ENCODE measurements at places on chromosomes 7 and 10. TPM values are rescaled to one million over a fixed set of nuclear protein-coding genes. Genes with fewer than 3 reads are reported as not detected.

The SLC26A3 gene
- not detected for total RNA-seq

The SLIT1 gene
- total RNA-seq = 0.71 TPM

The NUTM2E gene
- 0.13 TPM for total RNA-seq

The ASB4 gene
- total RNA-seq = not detected

The CTBP2 gene
- total RNA-seq = 0.29 TPM

The OPN1SW gene
- not detected for total RNA-seq

The GNGT1 gene
- total RNA-seq = not detected

The NRP1 gene
- 0.11 TPM for total RNA-seq

DNA sequence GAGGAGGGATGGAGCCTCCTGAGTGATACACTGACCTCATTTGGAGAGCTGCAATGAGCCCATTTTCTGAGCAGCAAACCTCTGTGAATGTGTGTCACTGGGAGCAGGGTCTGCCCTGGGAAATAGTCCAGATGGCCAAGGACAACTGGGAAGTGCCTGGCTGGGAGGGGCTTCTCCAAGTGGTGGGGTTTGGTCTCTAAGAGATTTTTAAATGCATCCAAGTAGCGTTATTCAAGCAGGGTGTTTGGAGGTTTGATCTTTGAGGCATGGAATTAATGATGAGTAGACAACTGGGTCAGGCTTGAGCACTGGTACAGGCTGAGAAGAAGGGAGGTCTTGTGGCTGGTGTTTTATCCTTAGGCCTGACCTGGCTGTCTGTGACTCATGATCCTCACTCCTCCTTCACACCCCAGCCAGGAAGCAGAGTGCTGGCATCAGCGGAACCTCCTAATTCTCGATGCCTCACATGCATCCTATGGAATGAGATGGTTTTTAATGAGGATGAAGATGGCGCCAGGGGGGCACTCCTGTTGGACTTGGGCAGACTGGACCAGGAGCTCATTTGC, 3.3 kb downstream of the GOLGA7B start:
- peaks cover 47% of the 10 kb centered on the region for H3K4me1 ChIP-seq
- H3K27me3 ChIP-seq = no peaks in the 10 kb centered on the region
- DNase-seq = no peak
- peaks cover 10% of the 10 kb centered on the region for H3K36me3 ChIP-seq
- no peak overlapping the region for H3K4me3 ChIP-seq

- no peaks in the 10 kb centered on the region for H3K27me3 ChIP-seq
- H3K36me3 ChIP-seq = no peaks in the 10 kb centered on the region
- H3K27ac ChIP-seq = peak overlapping the region; percentile 48
- DNase-seq = peak; percentile 22
- peak overlapping the region; percentile 60 for H3K4me3 ChIP-seq
Observed at GRCh38 chr7:101990811-101991418, 173.5 kb downstream of the CUX1 start.

- peak overlapping the region; percentile 75 for H3K4me3 ChIP-seq
- peaks cover 12% of the 10 kb centered on the region for H3K4me1 ChIP-seq
- H3K36me3 ChIP-seq = no peaks in the 10 kb centered on the region
- no peak for DNase-seq
- H3K27ac ChIP-seq = no peak overlapping the region
Observed at GRCh38 chr7:64888901-64889685, 14.0 kb upstream of the ZNF273 start.

DNA sequence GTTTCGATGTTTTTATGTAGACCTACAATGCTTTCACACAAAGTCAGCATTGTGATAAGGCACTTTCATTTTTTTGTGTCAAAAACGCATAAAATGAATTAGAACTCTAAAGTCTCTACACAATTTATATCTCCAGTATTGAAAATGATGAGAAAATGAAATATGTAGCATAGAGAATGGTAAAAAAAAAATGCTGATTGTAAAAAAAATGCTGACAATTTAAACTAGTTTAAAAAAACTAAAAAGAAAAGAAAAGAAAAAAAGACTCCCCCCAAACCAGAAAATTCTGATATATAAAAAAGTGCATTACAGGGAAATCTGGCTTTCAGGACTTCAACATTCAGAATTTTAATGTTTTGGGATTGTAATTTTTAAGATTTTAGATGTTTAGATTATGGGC, 148.1 kb downstream of the FZD1 start:
- H3K27ac ChIP-seq = no peak overlapping the region
- H3K36me3 ChIP-seq = no peaks in the 10 kb centered on the region
- no peaks in the 10 kb centered on the region for H3K4me1 ChIP-seq

DNA sequence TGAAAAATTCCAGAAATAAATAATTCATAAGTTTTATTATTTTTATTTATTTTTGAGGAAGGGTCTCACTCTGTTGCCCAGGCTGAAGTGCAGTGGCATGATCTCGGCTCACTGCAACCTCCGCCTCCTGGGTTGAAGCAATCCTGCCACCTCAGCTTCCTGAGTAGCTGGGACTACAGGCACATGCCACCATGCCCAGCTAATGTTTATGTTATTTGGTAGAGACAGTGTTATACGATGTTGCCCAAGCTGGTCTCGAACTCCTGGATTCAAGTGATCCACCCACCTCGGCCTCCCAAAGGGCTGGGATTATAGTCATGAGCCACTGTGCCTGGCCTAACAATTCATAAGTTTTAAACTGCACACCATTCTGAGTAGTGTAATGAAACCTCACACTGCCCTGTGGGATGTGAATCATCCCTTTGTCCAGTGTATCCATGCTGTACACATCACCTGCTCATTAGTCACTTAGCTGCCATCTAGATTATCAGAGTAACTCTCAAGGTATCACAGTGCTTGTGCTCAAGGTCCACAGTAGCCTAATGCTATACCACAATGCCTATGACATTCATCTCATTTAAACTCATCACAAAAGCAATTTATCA, 17.9 kb downstream of the RTKN2 start:
- H3K36me3 ChIP-seq = peaks cover 2% of the 10 kb centered on the region
- no peak overlapping the region for H3K27ac ChIP-seq
- no peak for DNase-seq
- H3K4me1 ChIP-seq = peaks cover under 1% of the 10 kb centered on the region
- H3K27me3 ChIP-seq = no peaks in the 10 kb centered on the region

DNA sequence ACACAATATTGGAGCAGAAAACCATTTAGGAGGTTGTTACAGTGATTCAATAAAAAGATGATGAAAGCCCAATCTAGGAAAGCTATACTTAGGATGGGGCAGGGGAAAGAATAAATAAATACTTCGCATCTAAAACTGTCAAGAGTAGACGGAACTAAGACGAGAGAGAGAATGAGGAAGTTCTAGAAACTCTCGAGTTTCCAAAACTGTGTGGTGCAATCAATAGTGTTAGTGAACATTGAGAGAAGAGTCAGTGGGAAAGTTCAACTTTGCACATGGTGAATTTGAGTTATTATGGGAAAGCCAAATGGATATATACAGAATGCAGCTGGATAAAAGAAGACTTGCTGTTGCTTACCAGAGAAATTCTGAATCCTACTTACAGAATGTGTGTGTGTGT, 133.8 kb upstream of the MEOX2 start:
- no peak overlapping the region for H3K27ac ChIP-seq
- H3K4me1 ChIP-seq = no peaks in the 10 kb centered on the region
- H3K36me3 ChIP-seq = no peaks in the 10 kb centered on the region
- DNase-seq = no peak
- no peak overlapping the region for H3K4me3 ChIP-seq
- no peaks in the 10 kb centered on the region for H3K27me3 ChIP-seq

GRCh38 chr7:140069298-140069949, 6.7 kb upstream of the PARP12 start:
- H3K4me3 ChIP-seq = no peak overlapping the region
- H3K27me3 ChIP-seq = peaks cover 5% of the 10 kb centered on the region
- H3K4me1 ChIP-seq = peaks cover 7% of the 10 kb centered on the region
- H3K36me3 ChIP-seq = peaks cover 16% of the 10 kb centered on the region
- no peak overlapping the region for H3K27ac ChIP-seq
- DNase-seq = no peak

DNA sequence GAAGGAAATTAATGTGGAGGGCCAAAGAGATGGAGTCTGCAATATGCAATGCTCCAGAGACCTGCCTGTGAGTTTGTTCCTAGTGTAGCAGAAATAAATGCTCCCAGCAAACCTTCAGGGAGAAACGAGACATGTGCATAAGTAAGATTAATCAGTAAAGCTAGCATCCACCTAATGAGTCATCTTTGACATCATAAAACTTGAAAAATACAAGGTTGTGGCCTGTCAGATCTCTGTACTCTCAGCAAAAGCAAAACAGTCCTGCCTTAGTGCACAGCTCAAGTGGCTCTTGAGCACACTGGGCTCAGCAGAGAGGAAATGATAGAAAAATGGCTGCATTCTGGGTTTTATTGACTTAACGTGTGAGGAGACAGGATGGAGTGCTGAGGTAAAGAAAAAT, 32.5 kb upstream of the ERCC6 start:
- H3K4me1 ChIP-seq = peaks cover 38% of the 10 kb centered on the region
- H3K27ac ChIP-seq = no peak overlapping the region
- DNase-seq = no peak
- peaks cover 2% of the 10 kb centered on the region for H3K36me3 ChIP-seq

GRCh38 chr7:83849131-83849530, 200.2 kb upstream of the SEMA3E start:
- H3K4me1 ChIP-seq = no peaks in the 10 kb centered on the region
- H3K27ac ChIP-seq = no peak overlapping the region
- no peaks in the 10 kb centered on the region for H3K36me3 ChIP-seq
- H3K4me3 ChIP-seq = no peak overlapping the region
- DNase-seq = no peak

DNA sequence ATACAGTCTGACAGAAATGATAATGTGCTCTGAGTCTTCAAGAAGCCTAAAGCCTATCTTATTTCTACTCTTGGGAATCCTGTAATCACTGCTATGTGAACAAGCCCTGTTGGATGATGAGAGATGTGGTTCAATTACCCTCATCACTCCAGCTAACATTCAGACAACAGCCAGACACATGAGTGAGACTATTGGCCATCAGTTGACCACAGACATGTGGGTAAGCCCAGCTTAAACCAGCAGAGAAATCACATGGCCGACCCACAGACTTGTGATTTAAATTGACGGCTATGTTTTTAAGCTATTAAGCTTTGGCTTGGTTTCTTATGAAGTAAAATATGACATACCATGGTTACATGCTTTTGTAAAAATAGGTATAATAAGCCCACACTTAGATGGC, 2.6 kb downstream of the MBL2 start:
- no peak overlapping the region for H3K4me3 ChIP-seq
- H3K36me3 ChIP-seq = no peaks in the 10 kb centered on the region
- DNase-seq = no peak
- H3K27me3 ChIP-seq = no peaks in the 10 kb centered on the region

- H3K4me3 ChIP-seq = no peak overlapping the region
- no peaks in the 10 kb centered on the region for H3K27me3 ChIP-seq
- DNase-seq = no peak
- no peak overlapping the region for H3K27ac ChIP-seq
- peaks cover 11% of the 10 kb centered on the region for H3K4me1 ChIP-seq
Observed at GRCh38 chr7:105707967-105708762, 126.9 kb upstream of the EFCAB10 start.

GRCh38 chr7:103445228-103446048, 569 bp downstream of the SLC26A5 start:
- H3K4me1 ChIP-seq = peaks cover 12% of the 10 kb centered on the region
- H3K27ac ChIP-seq = no peak overlapping the region
- peak overlapping the region; percentile 66 for H3K4me3 ChIP-seq
- DNase-seq = no peak

DNA sequence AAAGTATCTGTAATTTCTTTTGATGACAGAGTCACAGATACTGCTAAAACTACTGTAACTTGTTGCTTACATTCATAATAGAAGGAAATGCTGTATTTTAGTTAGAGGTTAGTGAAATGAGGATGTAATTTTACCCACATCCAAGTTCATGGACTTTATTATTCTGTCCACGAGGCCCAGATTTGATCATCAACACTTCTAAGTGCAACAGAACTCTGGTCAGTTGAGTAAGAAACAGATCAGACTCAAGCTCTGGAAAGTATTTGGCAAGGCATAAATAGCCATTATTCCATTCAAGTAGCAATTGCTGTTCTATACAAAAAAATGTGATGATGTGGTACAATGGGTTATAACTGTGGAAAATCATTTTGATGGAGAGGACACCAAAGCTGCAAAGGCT, 22.3 kb downstream of the ACADSB start:
- no peaks in the 10 kb centered on the region for H3K4me1 ChIP-seq
- peaks cover 4% of the 10 kb centered on the region for H3K36me3 ChIP-seq
- no peak for DNase-seq
- H3K27me3 ChIP-seq = no peaks in the 10 kb centered on the region
